ENCODE measurements at places on chromosomes 5 and 9.
A peak's percentile ranks its signal among the peaks of the same experiment; 100 is the strongest.

- DNase-seq: no peak
Measured at GRCh38 chr9:27118916-27119315, 9.9 kb downstream of the TEK start.

GRCh38 chr5:1946122-1946677 is 63.5 kb upstream of the IRX4 start:
- no peak for DNase-seq

- no peak for DNase-seq
Measured at GRCh38 chr9:93669116-93669957, 93.0 kb downstream of the PHF2 start.

GRCh38 chr5:163221581-163221980 is 215.8 kb upstream of the CCNG1 start:
- DNase-seq: no peak

GRCh38 chr9:100359057-100359456 is 6.3 kb upstream of the TEX10 start:
- DNase-seq: no peak

DNA sequence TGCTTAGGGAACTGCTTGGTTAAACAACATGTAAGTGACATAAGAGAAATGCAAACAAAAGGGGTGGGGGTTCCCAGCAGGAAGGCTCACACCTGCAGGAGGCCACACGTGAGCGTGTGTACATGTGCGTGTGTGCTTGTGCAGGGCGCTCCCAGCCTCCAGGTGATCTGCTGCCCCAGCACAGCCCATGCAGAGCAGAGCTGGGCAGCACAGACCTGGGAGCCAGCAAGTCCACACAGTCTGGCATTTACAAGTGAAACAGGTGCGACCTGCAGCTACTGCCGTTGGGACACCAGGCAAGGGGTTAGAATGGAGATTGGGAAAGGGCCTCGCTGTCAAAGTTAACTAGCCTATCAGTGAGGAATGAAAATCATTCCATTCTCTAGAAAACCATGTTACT is 41.8 kb downstream of the GRAMD2B start:
- no peak for DNase-seq

DNA sequence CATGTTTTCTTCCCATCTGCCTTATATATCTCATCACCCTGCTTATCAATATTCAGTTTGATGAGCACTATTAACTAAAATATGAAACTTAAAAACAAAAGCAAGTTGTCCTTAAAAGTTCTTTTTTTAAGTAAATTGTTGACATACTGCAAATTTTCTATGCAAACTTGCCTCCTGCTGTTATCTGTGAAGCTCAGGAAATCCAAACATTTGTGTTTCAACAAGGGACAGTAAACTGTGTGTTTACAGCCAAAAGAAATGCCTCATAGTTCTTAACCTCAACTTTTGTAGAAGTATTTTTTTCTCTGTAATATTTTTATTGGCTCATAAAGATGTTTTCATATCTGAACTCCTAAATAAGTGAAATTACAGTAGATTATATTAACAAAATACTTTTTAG is 7.7 kb upstream of the TTC23L start:
- no peak for DNase-seq

DNA sequence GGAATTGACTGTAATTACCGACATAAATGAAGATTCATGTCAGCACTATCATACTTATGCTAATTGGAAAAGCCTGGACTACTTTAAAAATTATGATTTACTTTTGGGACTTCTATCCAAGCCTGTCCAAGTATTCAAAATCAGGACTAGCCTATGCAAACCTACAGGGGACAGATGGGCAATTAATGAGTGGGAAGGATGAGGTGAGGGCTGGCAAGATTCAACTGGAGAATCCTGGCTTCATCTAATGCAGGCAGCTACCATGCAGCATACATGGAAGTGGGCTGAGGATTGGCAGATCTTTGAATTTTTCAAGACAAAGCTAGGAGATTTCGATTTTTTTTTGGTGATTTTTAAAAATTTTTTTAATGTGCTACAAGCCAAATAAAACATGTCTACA is 532.6 kb downstream of the CSNK1G3 start:
- DNase-seq: no peak

DNA sequence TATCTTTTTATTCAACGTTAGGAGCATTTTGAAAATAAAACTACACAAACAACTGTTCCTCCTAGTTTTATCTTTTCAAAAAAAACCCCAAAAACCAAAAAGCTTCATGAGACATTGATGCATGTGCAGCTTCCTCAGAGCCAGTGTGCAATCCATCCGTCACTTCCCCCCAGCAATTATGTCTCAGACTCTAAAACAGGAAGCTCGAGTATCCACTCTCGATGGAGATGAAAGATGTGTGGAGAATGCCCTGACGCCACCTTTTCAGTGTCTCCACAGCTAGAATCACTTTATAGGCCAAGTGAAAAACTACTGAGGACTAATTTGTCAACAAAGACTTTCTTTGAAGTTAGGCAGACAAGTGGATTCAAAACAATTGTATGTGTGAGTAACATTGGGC is 408.9 kb upstream of the SMARCA2 start:
- DNase-seq: peak; percentile 86

DNA sequence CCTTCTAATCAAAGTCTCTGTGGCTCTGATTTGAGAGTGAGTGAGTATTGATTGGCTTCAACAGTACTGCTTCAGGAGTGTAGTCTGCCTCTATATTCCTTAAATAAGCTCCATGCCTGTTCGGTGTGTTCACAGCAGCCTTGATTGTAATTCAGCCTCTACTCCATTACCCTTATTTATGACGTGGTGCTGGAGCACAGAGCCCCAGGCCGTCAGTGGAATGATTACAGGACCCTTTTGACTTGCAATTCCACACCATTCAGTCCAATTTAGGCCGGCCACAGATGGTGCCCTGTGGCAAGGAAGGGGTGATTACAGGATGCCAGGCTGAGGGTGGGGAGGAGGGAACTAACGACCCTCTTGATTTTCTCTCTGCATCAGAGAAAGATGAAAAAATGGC is 110.3 kb downstream of the ASTN2 start:
- no peak for DNase-seq

DNA sequence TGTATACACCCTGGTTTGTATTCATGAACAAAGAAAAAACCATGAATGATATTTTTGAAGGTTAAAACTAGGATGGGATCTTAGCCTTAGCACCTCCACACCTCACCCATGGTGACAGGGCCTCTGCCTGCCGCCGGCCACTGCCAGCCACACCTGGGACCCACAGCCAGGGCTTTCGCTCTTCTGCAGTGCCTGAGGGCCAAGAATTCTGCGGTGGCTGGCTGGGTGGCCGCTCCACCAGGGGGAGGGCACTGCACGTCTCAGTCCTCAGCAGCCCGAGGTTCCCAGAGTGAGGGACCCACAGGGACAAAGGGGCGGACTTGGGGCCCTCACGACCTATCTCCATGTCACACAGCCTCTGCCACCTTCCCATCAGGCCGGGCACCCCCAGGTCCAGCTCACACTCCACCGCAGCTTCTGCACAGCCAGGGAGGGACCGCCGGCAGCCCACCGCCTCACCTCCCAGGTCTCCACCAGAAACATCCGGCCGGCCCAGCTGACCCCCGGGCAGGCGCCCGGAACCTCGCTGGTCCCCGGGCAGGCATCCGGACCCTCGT is 6.9 kb downstream of the EXD3 start:
- no peak for DNase-seq

DNA sequence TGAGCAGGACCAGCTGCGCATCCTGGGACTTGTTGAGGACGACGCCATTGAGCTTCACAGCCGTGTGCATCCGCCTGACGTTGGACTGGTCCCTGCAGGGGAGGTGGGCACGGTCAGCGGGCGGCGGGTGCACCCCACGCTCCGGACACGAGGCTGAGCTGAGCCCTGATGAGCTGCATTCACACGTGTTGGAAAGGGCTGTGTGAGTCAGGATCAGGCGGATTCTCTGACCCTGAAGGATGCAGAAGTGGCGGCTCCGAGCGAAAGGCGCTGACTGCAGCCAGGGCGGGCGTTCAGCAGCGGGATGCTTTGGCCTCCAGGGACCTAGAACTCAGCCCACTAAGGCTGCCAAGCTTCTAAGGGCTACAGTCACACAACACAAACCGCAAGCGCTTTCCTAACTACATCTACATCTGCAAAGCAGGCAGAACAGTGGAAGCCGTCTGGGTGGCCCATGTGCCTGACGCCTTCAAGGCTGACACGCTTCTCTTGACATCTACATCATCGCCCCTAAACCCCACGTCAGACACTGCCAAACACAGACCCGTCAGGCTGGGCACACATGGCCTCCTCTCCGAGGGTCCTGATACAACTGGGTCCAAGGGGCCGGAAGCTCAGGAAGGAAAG is 44.9 kb downstream of the NKD2 start:
- no peak for DNase-seq

DNA sequence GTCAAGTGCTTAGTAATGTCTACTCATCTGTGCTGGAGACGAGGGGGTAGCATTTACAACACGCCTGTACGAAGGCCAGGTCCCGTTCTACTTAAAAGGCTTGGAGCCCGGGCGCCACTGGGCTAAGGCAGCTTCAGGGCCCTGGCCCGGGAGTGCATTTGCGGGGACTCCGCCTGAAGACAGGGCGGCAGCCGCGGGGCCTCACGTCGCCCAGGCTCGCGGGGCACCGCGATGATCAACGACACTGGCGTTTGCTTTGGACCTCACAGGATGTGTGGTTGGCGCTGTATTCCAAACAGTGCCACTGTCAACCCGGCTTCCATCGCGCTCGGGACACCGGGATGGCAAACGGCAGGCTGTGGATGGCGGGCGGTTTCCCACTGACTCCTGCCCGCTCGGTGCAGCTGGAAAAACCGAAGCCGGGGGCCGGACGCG is 1.1 kb upstream of the TENT4A start:
- peak; percentile 28 for DNase-seq

GRCh38 chr9:128917151-128917849 is 3.5 kb upstream of the PHYHD1 start:
- DNase-seq: no peak

DNA sequence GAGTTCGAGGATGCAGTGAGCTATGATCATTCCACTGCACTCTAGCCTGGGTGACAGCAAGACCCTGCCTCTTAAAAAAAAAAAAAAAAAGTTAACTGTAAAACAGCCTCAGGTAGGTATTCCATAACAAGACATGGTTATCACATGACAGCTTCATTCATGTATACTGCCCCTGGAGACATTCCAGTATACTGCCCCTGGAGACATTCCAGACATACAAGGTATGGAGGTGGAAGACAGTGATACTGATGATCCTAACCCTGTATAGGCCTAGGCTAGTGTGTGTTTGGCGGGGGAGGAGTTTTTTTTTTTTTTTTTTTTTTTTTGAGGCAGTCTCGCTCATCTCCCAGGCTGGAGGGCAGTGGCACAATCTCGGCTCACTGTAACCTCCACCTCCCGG is 105.5 kb downstream of the RICTOR start:
- no peak for DNase-seq

- DNase-seq: no peak
Measured at GRCh38 chr9:32704343-32704742, 68.9 kb upstream of the TAF1L start.

DNA sequence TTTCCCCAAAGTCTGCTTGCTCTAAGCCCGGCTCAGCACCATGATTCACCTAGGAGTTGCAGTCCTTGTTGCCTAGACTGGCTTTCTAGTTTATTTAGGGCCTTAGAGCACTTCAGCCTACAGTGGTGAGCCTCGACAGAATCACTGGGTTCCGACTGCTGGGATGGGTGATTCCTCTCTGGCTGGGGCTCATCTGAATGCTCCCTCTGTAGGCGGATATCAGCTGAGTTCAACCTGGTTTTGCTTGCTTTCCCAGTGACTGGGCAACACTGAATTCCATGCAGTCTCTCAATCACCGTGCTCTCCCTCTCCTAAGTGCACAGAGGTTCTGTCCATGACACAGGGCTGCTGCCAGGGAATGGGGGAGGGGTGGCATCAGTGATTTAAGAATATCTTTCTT is 54.1 kb downstream of the OSMR start:
- no peak for DNase-seq

GRCh38 chr9:137085920-137086530 is 760 bp upstream of the MAN1B1 start:
- DNase-seq: no peak

DNA sequence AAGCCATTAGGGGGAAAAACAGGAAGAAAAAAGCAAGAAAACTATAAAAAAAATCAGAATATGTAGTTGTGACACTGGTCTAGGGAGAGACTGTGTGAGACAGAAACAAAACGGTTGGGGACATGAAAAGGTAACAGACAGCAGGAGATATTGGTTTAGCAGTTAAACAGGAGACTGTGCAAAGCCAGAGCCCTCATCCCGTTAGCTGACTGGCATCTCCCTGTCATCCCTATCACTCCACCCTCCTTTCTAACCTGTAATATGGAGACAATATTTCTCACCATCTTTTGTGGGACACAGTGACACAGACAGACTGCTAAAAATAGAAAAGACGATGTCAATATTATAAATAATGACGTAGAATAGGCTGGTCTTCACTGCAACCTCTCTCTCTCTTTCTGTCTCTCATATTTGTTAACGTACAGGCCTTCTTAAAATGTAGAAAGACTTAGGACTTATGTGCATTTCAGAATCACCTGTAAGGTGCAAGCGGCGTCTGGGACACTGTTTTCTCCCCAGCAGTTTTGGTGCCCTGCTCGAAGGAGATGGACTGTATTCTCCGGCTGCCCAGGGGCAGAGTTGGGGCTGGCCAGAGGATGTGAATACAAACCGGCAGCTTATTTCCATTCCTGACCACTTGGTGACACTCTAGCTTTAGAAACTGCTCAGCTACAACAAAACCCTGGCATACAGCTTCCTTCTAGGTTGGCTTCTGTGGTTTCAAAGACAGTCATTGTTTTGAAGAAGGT is 190.6 kb downstream of the MAT2B start:
- peak; percentile 74 for DNase-seq

- no peak for DNase-seq
Measured at GRCh38 chr9:113247640-113248039, 26.3 kb downstream of the SLC31A1 start.

GRCh38 chr9:129773262-129774048 is 20.6 kb upstream of the PTGES start:
- DNase-seq: peak; percentile 95

DNA sequence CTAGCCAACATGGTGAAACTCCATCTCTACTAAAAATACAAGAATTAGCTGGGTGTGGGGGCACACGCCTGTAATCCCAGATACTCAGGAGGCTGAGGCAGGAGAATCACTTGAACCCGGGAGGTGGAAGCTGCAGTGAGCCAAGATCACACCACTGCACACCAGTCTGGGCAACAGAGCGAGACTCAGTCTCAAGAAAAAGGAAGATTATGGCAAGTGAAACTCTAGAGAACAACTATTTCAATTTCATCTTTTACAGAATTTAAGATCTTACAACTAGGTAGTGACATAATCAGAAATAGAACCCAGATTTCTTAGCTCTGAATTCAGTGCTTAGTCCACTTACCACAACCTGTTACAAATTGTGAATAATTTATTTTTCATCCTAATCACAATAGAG is 108.8 kb upstream of the MAP3K1 start:
- no peak for DNase-seq

- peak; percentile 84 for DNase-seq
Measured at GRCh38 chr9:88197781-88198340, 59.6 kb upstream of the SPATA31C2 start.

- DNase-seq: no peak
Measured at GRCh38 chr9:21686738-21687137, 115.7 kb upstream of the MTAP start.

GRCh38 chr9:33295571-33295970 is 5.3 kb downstream of the NFX1 start:
- DNase-seq: no peak
